ENCODE measurements at places on chromosomes 12 and 14.
A peak's percentile ranks its signal among the peaks of the same experiment; 100 is the strongest.

GRCh38 chr12:102479099-102479885, 1.1 kb downstream of the IGF1 start:
- no peak for DNase-seq

GRCh38 chr12:42299392-42300308, 26.2 kb downstream of the ZCRB1 start:
- DNase-seq: peak; percentile 1

DNA sequence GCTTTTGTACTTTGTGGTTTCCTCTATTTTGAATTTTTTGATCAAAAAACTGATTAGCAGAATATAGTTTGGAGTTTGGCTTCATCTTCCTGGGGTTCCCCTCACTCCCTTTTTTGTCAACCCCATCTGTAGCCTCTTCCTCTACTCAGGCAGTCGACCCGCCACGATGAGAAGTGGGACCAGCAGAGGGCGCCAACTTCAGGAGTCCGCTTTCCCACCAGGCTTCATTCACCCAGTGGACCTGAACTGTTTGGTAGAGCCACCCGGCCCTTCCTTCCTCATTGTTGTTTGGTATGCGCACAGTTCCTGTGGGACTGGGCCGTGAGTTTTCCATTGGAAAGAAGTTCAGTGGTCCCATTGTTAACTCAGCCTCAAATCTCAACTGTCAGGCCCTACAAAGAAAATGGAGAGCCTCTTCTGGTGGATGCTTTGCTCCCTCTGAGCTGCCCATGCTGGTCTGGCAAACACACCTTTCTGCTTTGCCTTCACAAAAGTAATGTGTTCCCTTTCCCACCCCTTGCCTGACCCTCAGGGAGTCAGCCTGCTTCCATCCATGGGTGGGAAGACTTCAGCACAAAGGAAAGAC, 21.7 kb downstream of the TMBIM6 start:
- peak; percentile 52 for DNase-seq

GRCh38 chr12:24586293-24586692, 362.6 kb downstream of the BCAT1 start:
- DNase-seq: no peak

All from stimulated activated CD8-positive, alpha-beta memory T cell treated with anti-CD3 and anti-CD28 coated beads, Interleukin-15, amount 100 ng/mL, for 24 hours (primary cell).